Lung (tissue), 17 donors: ENCODE measurements at places on chromosomes 3 and 15.

DNA sequence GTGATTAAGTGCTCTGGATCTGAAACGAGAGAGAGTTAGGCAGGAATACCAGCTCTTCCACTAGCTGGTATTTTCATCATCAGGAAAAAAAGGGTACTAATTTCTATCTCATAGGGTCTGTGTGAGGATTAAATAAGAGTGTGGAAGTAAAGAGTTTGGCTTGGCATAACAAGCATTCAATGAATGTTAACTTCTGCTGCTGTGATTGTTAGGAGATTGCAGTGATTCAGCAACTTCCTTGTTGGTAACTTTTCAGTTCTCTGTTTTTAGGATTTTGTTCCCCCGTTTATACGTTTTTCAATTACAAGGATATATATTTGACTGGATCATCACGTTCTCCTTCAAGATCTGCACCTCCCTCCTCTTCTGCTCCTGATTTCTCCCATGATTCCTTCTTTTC, 65.9 kb upstream of the MYO5C start:
- no peak for DNase-seq

GRCh38 chr3:159451067-159451466, 537.6 kb upstream of the IL12A start:
- DNase-seq, result no peak

- no peak for DNase-seq
These were observed 27.7 kb upstream of the KBTBD12 start for GRCh38 chr3:127887321-127887720.

DNA sequence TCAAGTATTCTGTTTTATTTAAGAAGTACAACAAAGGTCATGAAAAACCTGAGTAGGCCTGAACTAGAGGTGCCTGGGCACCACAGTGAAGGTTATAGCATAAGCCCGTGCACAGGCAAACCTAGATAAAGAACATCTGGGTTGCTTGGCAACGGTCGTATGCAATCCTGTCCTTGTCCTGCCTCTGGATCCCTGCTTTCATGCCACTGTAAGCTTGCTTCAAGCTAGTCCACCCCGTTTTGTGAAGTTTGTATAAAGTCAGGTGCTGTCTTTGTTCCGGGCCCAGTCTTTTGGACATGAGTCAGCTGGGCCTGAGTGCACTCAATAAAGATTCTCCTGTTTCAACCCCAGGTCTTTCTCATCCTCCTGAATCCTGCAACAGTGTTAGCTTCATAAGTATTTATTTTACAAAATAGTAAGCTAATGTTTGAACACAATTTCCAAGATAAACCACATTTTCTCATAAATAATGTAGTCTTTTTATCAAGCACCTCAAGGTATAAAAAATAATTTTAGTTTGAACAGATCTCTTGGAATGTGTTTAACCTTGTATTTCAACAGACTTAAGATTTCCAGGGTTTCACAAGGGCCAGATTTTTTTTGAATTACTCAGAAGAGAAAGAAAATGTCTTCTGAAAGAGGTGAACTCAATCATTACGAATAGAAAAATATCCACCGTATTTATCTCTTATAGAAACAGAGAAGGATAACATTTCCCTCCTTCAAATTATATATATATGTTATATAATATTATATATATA, 14.3 kb upstream of the SLC9C1 start:
- peak; percentile 69 for DNase-seq

- peak; percentile 90 for DNase-seq
These were observed 53.5 kb downstream of the TBC1D2B start for GRCh38 chr15:78023865-78024518.

DNA sequence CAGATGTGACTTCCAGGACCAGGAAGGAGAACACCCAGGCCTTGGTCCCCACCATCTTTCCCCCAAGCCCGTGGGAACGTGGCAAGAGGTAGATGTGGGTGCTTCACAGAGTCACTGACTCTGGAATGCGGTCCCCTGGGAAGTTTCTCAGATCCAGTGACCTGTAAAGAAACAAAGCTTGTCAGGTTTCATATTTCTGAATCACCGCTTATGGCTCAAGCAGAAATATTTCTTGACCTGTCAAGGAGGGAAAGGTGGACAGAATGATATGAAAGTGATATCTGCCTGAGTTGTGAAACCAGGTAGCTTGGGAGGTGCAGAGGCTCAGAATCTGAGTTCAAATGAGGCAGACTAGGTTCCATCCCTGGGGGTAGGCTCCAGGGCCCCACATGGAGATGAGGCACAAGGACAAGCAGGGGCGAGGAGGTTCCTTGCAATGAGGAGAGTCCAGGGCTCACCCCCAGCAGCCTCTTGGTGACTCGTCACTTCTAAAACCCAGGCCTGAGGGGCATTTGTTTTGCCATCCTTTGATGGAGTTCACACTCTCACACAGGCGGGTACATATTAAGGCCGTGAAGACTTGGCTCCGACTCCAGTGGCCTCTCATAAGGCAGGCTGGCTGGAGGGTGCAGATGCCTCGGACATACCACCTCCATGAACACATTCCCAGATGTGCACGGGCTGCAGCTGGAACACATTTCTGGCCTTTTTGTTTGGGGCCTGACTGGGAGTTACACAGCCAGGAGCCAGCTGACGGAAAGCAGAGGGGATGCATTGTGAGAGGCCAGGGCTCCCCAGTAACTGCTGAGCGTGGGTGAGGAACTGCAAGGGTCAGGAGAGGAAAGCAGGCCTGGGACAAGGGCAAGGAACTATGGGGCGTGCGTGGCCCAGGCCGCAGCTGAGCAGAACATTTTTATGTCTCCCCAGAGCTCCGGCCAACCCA, 1.3 kb downstream of the CILP start:
- DNase-seq, result peak; percentile 55

- no peak for DNase-seq
These were observed 130.3 kb downstream of the NR1I2 start for GRCh38 chr3:119912220-119912619.
